ENCODE measurements at places on chromosomes 12 and 14.

GRCh38 chr14:50260511-50260910, 29.1 kb upstream of the SOS2 start:
- peak; percentile 19 for DNase-seq

DNA sequence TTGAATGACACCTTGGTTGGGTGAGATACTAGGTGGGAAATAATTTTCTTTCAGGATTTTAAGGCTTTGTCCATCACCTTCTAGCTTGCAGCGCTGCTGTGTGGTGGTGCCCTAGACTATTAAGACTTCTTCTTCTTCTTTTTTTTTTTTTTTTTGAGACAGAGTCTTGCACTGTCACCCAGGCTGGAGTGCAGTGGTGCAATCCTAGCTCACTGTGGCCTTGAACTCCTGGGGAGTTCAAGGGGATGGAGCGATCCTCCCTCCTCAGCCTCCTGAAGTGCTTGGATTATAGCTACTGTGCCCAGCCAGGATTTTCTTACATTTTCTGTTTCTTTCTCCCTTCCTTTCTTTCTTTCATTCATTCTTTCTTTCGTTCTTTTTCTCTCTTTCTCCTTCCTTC, 10.3 kb upstream of the MTA1 start:
- no peak for DNase-seq

DNA sequence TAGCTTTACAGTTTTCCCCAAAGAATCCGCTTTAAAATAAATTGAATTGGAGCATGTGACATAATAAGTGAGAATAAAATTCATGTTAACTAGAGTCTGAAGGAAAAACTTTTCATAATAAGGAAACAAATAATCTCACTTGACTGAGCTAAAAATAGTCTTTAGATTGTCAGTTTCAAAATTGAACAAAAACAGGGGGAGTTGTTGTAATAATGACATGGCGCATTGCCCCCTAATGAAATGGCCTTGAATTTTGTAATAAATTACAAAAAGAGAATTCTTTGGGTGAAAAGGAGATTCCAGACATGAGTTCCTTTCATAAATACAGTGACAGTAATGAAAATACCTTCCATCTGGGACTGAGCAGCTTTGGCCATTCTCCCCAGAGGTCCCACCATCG, 178.6 kb downstream of the EFCAB11 start:
- DNase-seq = no peak

DNA sequence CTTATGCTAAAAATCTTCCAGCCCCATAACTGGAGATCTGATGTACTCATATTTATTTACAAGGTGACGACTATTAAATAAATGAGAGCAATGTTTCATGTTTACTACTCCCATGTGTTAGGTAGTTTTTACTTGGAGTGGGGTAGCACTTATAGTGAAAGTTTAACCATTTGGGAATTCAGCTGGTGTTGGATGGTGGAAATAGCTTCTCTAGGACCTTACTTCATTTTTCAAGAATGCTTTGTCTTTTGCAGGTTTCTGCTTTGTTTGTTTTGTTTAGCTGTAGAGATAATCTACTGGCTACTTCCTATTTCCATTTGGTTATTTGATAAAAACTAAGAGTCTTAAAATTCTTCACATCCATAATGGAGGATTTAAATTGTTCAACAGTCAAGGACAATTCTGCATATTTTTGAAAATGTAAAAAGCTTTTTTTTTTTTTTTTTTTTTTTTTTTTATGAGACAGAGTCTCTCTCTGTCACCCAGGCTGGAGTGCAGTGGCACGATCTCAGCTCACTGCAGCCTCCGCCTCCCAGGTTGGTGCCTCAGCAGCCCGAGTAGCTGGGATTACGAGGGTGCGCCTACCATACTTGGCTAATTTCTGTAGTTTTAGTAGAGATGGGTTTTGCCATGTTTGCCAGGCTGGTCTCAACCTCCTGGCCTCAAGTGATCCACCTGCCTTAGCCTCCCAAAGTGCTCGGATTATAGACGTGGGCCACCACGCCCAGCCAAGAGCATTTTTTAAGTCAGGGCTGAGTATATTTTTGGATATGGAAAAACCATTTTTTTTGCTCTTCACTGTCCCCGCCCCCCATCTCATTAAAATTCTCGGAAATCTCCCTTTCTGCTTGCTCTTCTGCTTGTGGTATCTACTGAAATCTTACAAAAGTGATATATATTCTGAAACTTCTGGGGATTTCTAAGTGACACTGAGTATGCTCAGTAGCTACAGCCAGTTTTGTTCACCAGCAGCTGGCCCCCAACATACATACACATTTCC, 1.4 kb upstream of the ABCD2 start:
- peak; percentile 33 for DNase-seq

GRCh38 chr12:123106640-123107359, 44.1 kb downstream of the PITPNM2 start:
- DNase-seq = peak; percentile 48

DNA sequence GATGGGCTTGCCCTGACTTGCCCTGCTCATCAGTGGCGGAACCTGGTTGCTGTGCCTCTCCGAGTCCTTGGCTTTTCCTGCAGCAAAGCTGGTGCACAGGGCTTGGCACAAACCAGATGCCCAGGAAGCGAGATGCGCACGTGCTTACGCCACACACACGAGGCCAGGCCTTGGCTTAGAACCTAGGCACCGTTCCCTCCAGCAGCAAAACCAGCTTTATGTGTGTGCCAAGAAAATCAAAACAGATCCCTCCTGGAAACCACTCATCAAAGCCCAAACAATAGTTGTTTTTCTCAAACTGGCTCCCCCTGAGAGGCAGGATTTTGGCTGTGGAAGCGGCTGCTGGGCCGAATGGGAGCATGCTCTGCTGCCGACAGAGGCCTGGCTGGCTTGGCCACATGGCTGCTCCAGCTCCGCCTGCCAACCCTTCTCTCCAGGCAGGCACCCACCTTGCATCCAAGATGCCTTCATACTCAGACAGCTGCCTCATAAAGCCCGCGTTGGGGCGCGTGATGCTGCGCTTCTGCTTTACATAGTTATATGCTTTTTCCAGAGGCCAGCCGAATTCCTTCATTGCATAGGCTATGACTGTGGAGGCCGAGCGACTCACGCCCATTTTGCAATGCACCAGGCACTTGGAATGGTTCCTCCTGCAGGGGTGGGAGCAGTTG, 58.7 kb downstream of the SSH1 start:
- no peak for DNase-seq
